ENCODE measurements at places on chromosomes 1 and 21. TPM values are rescaled to one million over a fixed set of nuclear protein-coding genes. Genes with fewer than 3 reads are reported as not detected.
A peak's percentile ranks its signal among the peaks of the same experiment; 100 is the strongest.

- no peaks in the 10 kb centered on the region for H3K27me3 ChIP-seq
- peak overlapping the region; percentile 88 for H3K27ac ChIP-seq
- no peak for DNase-seq
Measured at GRCh38 chr1:228860911-228861831, 125.9 kb downstream of the RHOU start.

GRCh38 chr1:225877580-225877979 is 4.6 kb downstream of the TMEM63A start:
- H3K27me3 ChIP-seq: no peaks in the 10 kb centered on the region
- H3K4me3 ChIP-seq: no peak overlapping the region
- DNase-seq: peak; percentile 57

DNA sequence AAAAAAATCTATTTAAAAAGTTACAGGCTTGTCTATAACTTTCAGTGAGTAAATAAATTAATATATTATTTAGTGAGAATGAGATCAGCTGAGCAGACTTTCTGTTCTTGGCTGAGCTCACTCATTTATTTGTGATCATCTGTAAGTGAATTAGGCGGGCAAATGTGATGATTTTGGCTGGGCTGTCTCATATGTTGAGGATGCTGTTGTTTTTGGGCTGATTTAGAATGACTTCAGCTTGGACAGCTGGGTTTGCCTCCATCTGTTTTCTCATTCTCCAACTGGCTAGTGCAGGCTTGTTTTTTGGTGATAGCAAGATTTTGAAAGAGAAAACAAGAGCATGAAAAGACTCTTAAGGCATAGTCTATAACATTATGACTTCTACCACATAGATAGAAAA is 475.8 kb upstream of the OLFM3 start:
- H3K4me1 ChIP-seq: no peaks in the 10 kb centered on the region
- H3K27me3 ChIP-seq: no peaks in the 10 kb centered on the region
- DNase-seq: no peak

OR6K3 gene
- total RNA-seq: not detected

LINGO4 gene
- total RNA-seq: not detected

DNA sequence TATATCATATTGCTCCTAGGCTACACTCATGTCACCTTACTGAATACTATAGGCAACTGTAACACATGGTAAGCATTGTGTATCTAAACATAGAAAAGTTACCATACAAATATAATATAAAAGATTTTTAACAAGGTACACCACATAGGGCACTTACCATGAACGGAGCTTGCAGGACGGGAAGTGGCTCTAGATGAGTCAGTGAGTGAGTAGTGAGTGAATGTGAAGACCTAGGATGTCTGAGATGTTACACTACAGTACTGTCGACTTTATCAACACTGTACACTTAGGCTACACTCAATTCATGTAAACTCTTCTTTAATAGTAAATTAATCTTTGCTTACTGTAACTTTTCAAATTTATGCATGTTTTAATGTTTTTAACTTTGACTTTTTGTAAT is 81.0 kb upstream of the PLD5 start:
- H3K36me3 ChIP-seq: no peaks in the 10 kb centered on the region
- H3K4me1 ChIP-seq: no peaks in the 10 kb centered on the region
- no peak overlapping the region for H3K4me3 ChIP-seq
- no peak for DNase-seq
- H3K27me3 ChIP-seq: peaks cover 20% of the 10 kb centered on the region

DNA sequence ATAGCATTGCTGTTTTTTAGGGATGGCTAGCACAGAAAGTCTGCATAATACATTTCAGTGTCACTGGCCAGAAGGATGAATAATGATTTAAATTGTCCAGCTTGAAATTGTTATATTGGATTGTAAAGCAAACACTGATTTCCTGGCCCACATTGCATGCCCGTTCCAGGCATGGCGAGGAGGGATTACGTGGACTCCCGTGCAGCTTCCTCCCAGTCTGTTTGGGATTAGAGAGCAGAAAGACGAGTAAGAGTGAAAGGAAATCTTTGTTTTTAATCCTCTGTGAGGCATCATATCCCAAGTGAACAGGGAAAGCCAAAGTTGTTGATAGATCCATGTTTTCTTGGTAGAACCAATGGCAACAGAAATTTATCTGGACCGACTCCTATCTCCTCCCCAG is 8.4 kb downstream of the TRIM58 start:
- no peak for DNase-seq
- no peak overlapping the region for H3K4me3 ChIP-seq
- no peaks in the 10 kb centered on the region for H3K27me3 ChIP-seq

DNA sequence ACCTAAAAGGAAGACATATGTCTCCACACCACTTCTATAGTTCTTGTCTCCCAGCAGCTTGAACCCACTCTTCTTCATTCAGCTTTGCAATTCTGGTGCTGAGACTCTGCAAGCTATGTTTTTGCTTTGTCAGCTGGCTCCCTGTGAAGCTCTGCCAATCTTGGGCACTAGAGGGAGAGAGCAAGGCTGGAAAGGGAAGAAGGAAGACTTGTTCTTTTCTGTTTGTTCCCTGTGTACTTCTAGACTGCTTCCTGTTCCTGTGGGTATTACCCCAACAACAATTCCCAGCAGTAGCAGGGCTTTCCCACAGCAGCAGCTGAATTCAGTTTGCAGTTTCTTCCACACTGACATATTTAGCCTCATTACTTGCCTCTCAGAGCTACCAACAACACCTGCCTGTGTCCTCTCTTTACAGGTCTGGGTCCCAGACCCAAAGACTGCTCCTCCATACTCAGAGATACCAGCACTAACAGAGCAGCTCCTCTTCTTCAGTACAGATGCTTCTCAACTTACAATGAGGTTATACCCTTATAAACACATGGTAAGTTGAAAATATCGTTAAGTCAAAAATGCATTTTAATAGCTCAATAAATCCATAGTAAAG is 275.2 kb upstream of the NEGR1 start:
- no peak overlapping the region for H3K4me3 ChIP-seq
- H3K4me1 ChIP-seq: no peaks in the 10 kb centered on the region
- H3K27me3 ChIP-seq: no peaks in the 10 kb centered on the region
- no peak overlapping the region for H3K27ac ChIP-seq

- H3K4me1 ChIP-seq: peaks cover 12% of the 10 kb centered on the region
- no peak overlapping the region for H3K4me3 ChIP-seq
- H3K36me3 ChIP-seq: peaks cover 11% of the 10 kb centered on the region
- no peaks in the 10 kb centered on the region for H3K27me3 ChIP-seq
- no peak for DNase-seq
- H3K27ac ChIP-seq: no peak overlapping the region
Measured at GRCh38 chr1:98268316-98268715, 347.5 kb upstream of the DPYD start.

- H3K4me3 ChIP-seq: no peak overlapping the region
- H3K27me3 ChIP-seq: peaks cover 19% of the 10 kb centered on the region
- no peaks in the 10 kb centered on the region for H3K4me1 ChIP-seq
- no peak overlapping the region for H3K27ac ChIP-seq
- no peaks in the 10 kb centered on the region for H3K36me3 ChIP-seq
Measured at GRCh38 chr1:36882536-36883285, 151.6 kb downstream of the GRIK3 start.

OR2C3 gene
- total RNA-seq: not detected
